ENCODE measurements at places on chromosomes 16 and 17. TPM values are rescaled to one million over a fixed set of nuclear protein-coding genes. Genes with fewer than 3 reads are reported as not detected.

The SLC13A2 gene
- not detected for total RNA-seq

The FLII gene
- total RNA-seq = 242 TPM

- H3K36me3 ChIP-seq = no peaks in the 10 kb centered on the region
- H3K27me3 ChIP-seq = no peaks in the 10 kb centered on the region
- DNase-seq = no peak
- no peak overlapping the region for H3K27ac ChIP-seq
- H3K4me3 ChIP-seq = no peak overlapping the region
- no peaks in the 10 kb centered on the region for H3K4me1 ChIP-seq
These were observed 10.7 kb upstream of the TMEM92 start for GRCh38 chr17:50263331-50264262.

DNA sequence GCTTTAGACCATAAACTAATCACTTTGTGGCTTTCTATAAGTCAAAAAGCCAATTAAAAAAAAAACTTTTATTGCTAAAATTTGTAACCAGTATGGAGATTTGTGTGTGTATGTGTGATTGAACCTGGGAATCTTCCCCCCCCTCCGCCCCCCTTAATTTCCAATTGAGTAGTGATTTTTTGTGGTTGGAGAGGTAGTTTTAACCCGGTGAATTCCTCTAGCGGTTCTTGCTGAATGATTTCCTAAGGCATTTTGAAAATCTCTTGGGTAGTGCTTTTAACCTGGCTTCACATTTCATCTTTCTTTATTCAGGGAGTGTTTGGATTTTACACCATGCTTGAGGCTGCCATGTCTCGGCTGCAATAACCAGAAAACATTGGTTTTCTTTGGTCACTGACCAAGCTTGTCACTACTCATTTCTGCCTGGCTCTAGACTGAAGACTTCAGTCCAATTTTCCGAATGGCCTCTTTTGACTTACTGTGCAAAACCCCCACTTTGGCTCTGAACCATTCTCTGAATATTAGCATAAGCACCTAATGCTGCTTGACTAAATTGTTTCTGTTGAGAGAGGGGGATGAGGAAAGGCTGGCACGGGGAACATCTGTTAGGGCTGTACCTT, 35.6 kb downstream of the PRKCA start:
- H3K27me3 ChIP-seq = no peaks in the 10 kb centered on the region
- H3K36me3 ChIP-seq = peaks cover 59% of the 10 kb centered on the region
- H3K4me3 ChIP-seq = no peak overlapping the region
- peaks cover 67% of the 10 kb centered on the region for H3K4me1 ChIP-seq
- H3K27ac ChIP-seq = no peak overlapping the region

- peaks cover 26% of the 10 kb centered on the region for H3K36me3 ChIP-seq
- DNase-seq = no peak
- peak overlapping the region; percentile 25 for H3K4me3 ChIP-seq
- no peaks in the 10 kb centered on the region for H3K27me3 ChIP-seq
These were observed 33.9 kb downstream of the ANKRD11 start for GRCh38 chr16:89456419-89456959.

GRCh38 chr17:75033346-75034235, 13.2 kb downstream of the ATP5PD start:
- DNase-seq = peak; percentile 88
- peak overlapping the region; percentile 98 for H3K27ac ChIP-seq
- peaks cover 13% of the 10 kb centered on the region for H3K36me3 ChIP-seq

The CFAP20 gene
- total RNA-seq = 59.3 TPM

The CD19 gene
- 2.1 TPM for total RNA-seq

The CFAP97D1 gene
- not detected for total RNA-seq

DNA sequence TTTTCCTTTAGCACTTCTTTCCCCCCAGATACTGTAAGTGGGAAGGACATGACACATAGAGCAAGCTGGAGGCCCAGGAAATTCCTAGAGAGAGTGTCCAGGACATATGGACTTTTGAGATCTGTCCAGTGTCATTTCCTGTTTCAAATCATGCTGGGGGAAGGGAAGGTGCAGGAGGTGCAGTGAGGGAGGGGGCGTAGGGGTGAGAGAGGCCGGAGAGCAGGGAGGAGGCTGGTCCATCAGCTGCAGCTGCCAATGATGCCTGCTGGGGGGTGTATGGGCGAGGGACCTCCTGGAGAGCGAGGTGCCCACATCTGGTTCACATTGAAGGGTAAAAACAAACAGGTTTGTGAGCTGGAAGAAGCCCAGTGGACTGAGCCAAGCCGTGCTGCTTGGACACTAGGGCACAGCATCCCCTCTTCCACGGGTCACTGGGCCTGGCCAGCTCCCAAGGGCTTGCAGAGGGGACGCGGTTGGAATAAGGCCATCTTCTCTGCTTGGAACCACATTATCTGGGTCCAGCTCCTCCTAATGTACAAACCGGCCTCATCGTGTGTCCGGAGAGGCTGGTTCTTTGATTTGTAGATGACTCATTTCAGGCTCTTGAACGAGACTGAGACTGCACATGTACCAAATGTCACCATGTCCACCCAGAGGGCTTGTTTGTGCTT, 70.4 kb upstream of the SMURF2 start:
- DNase-seq = no peak
- H3K4me3 ChIP-seq = no peak overlapping the region
- no peaks in the 10 kb centered on the region for H3K36me3 ChIP-seq
- H3K27ac ChIP-seq = no peak overlapping the region

The KRTAP16-1 gene
- total RNA-seq = not detected

The TEKT3 gene
- not detected for total RNA-seq

DNA sequence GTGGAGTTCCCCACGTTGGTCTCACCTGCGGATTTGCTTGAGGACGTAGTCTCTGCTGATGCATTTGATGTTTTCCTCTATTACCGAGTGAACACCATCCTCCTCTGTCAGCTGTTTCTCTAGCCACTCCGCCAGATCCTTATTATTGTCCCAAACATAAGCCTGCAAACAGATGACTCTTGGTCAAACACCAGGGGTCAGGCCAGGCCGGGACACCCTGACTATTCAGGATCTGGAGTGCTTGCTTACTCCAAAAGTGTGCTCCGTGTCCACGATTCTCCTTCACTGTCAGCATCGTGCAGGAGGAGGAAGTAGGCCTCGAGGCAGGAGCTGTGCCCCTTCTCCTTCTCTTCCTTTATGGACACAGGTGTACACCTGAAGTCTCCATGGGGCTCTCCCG, 140.2 kb downstream of the AATF start:
- no peak for DNase-seq
- peaks cover 36% of the 10 kb centered on the region for H3K36me3 ChIP-seq
- no peak overlapping the region for H3K4me3 ChIP-seq
- peak overlapping the region; percentile 50 for H3K27ac ChIP-seq

The SCIMP gene
- total RNA-seq = not detected

The ADGRG3 gene
- total RNA-seq = not detected

- no peak for DNase-seq
- H3K4me3 ChIP-seq = no peak overlapping the region
- no peaks in the 10 kb centered on the region for H3K36me3 ChIP-seq
- no peak overlapping the region for H3K27ac ChIP-seq
These were observed 1176.1 kb downstream of the CDH11 start for GRCh38 chr16:63945806-63946205.

- H3K27me3 ChIP-seq = peaks cover 41% of the 10 kb centered on the region
- no peak for DNase-seq
- peaks cover 1% of the 10 kb centered on the region for H3K36me3 ChIP-seq
These were observed 19.5 kb downstream of the TNFRSF13B start for GRCh38 chr17:16952401-16952800.

The WNT9B gene
- not detected for total RNA-seq

DNA sequence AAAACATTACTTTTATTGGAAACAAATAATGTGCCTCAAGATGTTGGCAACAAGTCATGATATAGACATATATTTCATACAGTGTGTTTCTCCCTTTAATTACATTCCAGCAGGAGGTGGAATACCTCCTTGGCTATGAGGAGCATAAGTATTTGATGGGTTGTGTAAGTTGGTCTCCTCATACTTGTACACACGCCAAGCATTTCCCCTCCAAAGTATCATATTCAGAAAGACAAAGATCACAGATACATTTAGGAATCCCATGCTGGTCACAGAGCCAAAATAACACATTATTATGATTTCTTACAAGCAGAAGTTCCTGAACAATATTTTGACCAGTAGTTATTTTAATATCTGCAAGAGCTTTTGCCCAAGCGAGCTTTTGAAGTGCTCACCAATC, 57.8 kb downstream of the WSB1 start:
- no peaks in the 10 kb centered on the region for H3K27me3 ChIP-seq
- DNase-seq = no peak
- H3K4me1 ChIP-seq = peaks cover 22% of the 10 kb centered on the region
- H3K36me3 ChIP-seq = peaks cover 11% of the 10 kb centered on the region
- H3K4me3 ChIP-seq = no peak overlapping the region
- H3K27ac ChIP-seq = no peak overlapping the region
